ENCODE measurements at places on chromosomes 12 and 14. TPM values are rescaled to one million over a fixed set of nuclear protein-coding genes. Genes with fewer than 3 reads are reported as not detected.

LMNTD1 gene
- 3.0 TPM for total RNA-seq

DNA sequence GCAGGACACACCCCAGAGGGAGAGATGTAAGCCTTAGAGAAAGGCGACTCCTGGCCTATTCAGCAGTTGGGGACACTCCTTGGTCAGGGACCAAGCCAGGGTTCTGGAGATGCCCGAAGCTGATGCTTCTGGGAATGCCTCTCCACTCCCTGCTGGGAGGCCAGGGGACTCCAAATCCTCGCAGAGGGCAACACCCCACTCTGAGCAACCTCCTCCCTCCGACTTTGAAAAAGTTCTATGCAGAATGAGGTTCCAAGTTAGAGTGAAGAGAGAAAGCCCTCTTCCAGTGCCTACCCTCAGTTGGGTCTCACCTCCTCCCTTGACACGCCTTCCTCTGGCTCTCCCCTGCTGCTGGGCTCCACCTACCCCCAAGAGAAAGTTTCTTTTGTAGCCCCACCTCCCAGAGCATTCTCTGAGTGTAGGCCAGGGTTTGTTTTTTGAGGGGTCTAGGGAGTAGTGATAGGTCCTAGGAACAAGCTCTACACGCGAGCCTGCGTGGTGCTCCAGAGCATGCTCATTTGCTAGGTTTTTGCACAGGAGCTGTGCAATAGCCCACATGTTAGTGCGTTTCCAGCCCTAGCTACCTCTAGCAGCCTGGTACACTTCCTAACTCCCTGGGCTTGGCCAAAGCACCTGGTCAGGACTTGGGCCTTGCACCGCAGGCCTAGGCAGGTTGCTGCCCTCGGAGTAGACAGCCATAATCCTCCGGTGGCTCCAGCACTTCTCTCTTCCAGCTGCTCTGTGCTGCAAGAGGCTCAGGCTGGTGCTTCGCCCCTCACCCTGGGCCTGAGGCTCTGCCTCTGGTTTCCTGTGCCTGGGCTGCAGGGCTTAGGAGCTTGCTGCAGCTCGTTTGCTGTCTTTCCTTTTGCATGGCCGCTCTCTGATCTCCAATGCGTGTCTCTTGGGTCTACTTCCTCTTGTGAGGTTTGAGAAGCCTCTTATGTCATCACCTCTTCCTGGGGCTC lies 590 bp upstream of the CEBPE start:
- no peak overlapping the region for H3K27ac ChIP-seq
- no peaks in the 10 kb centered on the region for H3K36me3 ChIP-seq
- no peak overlapping the region for H3K4me3 ChIP-seq
- DNase-seq: no peak

DNA sequence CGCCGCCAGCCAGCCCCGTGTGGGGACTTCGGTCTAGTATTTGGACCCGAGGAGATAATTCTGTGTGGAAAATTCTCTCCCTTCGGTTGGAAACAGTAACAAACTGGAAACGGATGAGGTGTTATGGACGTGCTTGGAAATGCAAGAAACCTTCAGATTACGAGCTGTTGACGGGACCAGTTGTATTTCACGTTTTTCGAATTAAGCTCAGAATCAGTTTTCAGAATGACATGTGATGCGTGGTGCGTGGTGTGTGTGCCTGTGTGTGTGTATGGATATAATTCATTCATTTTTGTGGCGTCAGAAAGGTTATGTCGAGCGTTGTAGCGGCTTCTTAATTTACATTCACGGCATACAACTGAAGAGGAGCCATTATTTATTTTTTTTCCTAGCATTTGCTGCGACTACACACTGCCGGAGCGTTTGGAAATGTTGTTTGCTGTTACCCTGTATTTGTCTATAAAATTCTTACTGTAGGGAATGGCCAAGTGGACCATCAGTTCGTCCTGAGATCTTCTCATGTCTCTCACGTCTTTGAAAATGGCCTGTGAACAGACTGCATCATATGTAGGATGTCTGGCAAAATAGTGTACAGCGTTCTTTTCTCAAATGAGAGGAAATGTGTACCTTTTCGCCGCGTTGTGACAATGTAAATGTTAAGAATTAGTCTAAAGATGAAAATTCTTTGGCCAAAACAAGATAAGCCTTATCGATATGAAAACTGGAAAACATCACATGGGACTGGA lies 1.3 kb downstream of the TRAF3 start:
- H3K27me3 ChIP-seq: no peaks in the 10 kb centered on the region
- no peak for DNase-seq
- H3K36me3 ChIP-seq: no peaks in the 10 kb centered on the region
- H3K27ac ChIP-seq: peak overlapping the region; percentile 33

EIF2S3B gene
- total RNA-seq: 0.59 TPM

SNX6 gene
- total RNA-seq: 119 TPM

DNA sequence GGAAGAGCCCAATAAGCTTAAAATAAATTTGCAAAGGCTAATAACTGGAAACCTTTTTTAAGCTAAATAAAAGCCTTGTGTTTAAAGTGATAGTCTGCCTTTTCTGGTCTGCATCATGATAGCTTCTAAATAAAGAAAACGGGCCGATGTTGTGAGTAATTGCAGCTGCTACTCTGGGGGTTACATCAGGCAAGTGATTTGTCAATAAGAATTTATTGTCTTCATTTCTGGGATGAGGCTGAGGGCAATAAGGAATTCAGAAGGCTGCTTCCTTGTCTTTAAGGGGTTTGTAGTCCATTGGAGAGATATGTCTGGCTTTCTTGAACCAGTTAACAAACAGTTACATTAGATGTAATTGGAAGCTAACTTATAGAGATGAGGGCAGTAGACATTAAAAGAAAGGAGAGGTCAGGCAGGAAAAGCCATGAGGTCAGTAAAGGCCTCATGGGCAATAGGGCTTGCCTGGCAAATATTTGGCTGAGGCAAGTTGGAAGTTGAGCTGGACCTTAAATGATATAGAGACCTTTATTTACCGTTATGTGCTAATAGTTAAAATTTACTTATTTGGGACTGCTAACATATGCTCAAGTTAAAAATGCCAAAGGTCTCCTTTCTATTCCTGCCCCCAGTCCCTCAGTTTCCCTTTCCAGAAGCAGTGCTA lies 85.0 kb downstream of the CRADD start:
- H3K4me1 ChIP-seq: no peaks in the 10 kb centered on the region
- DNase-seq: no peak
- H3K36me3 ChIP-seq: no peaks in the 10 kb centered on the region
- H3K27me3 ChIP-seq: no peaks in the 10 kb centered on the region
- H3K4me3 ChIP-seq: no peak overlapping the region
- H3K27ac ChIP-seq: no peak overlapping the region

DNAJC22 gene
- 2.2 TPM for total RNA-seq

KRT6C gene
- not detected for total RNA-seq

GRCh38 chr12:49331380-49332222 lies 5.4 kb downstream of the C1QL4 start:
- no peak for DNase-seq
- H3K27me3 ChIP-seq: peaks cover 54% of the 10 kb centered on the region
- no peak overlapping the region for H3K27ac ChIP-seq
- H3K4me1 ChIP-seq: peaks cover 40% of the 10 kb centered on the region
- H3K36me3 ChIP-seq: peaks cover 11% of the 10 kb centered on the region
- H3K4me3 ChIP-seq: no peak overlapping the region

- no peaks in the 10 kb centered on the region for H3K36me3 ChIP-seq
- H3K27ac ChIP-seq: no peak overlapping the region
- H3K4me3 ChIP-seq: no peak overlapping the region
- no peaks in the 10 kb centered on the region for H3K27me3 ChIP-seq
These were observed 30.6 kb downstream of the BORCS5 start for GRCh38 chr12:12387501-12387900.

- H3K36me3 ChIP-seq: no peaks in the 10 kb centered on the region
- DNase-seq: no peak
- H3K4me3 ChIP-seq: no peak overlapping the region
These were observed 14.8 kb downstream of the PYGL start for GRCh38 chr14:50929506-50929905.

DNA sequence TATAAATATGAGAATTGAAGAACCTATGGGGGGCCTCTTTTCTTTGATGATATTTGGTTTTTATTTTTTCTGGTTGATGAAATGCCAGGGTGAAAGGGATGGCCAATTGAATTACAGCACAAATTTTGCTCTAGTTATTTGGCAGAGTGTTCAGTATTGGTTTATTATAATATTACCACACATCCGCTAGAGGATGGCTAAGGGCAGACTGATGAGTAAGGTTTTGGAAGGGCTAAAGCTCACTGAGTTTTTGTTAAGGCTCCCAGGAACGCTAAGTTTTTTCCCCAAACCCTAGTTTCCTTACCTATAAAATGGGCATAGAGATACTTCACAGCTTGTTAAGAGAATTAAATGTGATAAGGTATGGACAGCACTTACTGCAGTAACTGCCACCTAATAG lies 34.3 kb upstream of the LRRC10 start:
- no peak overlapping the region for H3K27ac ChIP-seq
- H3K4me1 ChIP-seq: no peaks in the 10 kb centered on the region
- no peaks in the 10 kb centered on the region for H3K36me3 ChIP-seq
- no peaks in the 10 kb centered on the region for H3K27me3 ChIP-seq
- H3K4me3 ChIP-seq: no peak overlapping the region
- DNase-seq: no peak

- peaks cover 24% of the 10 kb centered on the region for H3K36me3 ChIP-seq
- H3K27me3 ChIP-seq: no peaks in the 10 kb centered on the region
- H3K27ac ChIP-seq: no peak overlapping the region
- H3K4me3 ChIP-seq: no peak overlapping the region
- no peaks in the 10 kb centered on the region for H3K4me1 ChIP-seq
These were observed 15.5 kb downstream of the XPOT start for GRCh38 chr12:64419696-64420095.

P2RX2 gene
- total RNA-seq: 0.06 TPM

DNA sequence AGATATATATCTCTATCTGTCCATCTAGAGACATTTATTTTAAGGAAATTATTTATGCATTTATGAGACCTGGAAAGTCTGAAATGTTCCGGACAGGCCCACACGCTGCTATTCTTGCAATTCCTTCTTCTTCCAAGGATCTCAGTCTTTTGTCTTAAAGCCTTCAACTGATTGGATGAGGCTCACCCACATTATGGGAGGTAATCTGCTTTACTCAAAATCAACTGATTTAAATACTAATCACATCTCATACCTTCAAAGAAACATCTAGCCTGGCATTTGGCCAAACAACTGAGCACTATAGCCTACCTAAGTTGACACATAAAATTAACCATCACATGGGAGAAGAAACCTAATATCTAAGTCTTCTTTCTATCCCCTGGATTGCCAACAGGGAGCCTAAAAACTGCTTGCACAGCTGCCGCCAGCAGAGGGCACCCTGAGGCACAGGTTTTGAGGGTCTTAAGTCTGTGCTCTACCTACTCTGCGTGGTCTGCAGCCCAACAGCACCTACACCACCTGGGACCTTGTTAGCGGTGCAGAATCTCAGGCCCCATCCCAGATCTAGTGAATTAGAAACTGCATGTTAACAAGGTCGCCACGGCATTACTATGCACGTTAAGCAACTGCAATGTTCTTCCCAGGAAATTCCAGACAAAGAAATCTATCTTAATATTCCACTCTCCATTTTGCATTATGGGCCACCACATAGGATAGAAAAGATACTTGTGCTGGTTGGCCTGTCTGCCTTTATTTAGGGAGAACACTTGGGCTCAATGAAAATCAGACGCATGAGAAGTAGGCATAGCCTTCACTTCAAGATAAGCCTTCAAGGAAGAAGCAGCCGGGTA lies 249.7 kb downstream of the FOXG1 start:
- no peaks in the 10 kb centered on the region for H3K27me3 ChIP-seq
- peak; percentile 5 for DNase-seq
- no peaks in the 10 kb centered on the region for H3K36me3 ChIP-seq
- no peak overlapping the region for H3K27ac ChIP-seq
- no peaks in the 10 kb centered on the region for H3K4me1 ChIP-seq

TAS2R46 gene
- total RNA-seq: 7.5 TPM

DNA sequence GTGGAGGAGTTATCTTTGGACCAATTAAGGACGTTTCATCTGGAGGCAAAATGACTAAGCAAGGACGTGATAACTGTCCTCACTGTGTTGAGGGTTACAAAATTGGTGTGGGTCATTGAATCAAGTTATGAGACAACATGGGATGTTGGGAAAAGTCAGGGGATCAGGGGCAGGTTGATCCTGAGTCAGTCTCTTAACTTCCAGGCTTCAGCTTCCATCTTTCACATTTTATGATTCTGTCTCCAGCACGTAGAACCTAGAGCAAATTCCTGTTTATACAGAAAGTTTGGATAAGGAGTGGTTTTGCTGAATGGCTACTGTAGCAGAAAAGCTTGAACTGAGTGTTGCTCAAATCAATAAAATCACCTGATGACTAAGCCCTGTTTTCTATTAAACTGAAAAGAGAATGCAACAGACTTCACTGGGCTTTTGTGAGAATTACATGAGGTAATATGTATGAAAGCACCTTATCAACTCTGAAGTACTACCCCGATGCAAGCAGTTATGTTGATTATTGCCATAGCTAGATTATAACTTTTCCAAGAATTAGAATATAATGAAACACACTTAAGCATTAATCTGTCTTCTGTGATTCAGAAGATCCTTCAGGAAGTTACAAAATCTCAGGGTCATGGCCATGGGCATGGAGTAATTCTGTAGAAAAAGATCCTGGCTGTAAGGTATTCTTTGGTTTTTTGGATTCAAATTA lies 184.8 kb downstream of the ETV6 start:
- no peaks in the 10 kb centered on the region for H3K36me3 ChIP-seq
- no peaks in the 10 kb centered on the region for H3K27me3 ChIP-seq
- H3K4me3 ChIP-seq: no peak overlapping the region

NRIP2 gene
- 1.9 TPM for total RNA-seq

RIPK3 gene
- total RNA-seq: 3.1 TPM

GRCh38 chr14:100731011-100731670 lies 4.4 kb downstream of the DLK1 start:
- DNase-seq: no peak
- no peak overlapping the region for H3K4me3 ChIP-seq
- peaks cover 46% of the 10 kb centered on the region for H3K4me1 ChIP-seq
- peaks cover 48% of the 10 kb centered on the region for H3K27me3 ChIP-seq

GRCh38 chr14:92497391-92497790 lies 16.2 kb upstream of the RIN3 start:
- no peak overlapping the region for H3K4me3 ChIP-seq
- no peak for DNase-seq
- peaks cover 24% of the 10 kb centered on the region for H3K4me1 ChIP-seq
- H3K27me3 ChIP-seq: no peaks in the 10 kb centered on the region
- no peak overlapping the region for H3K27ac ChIP-seq

GRCh38 chr14:47155395-47155794 lies 503.8 kb upstream of the RPL10L start:
- no peak for DNase-seq
- peaks cover 4% of the 10 kb centered on the region for H3K4me1 ChIP-seq
- H3K27ac ChIP-seq: no peak overlapping the region
- no peaks in the 10 kb centered on the region for H3K27me3 ChIP-seq
- peaks cover 4% of the 10 kb centered on the region for H3K36me3 ChIP-seq
